Activated CD4-positive, alpha-beta T cell treated with anti-CD3 and anti-CD28 coated beads, Interleukin-2, Interleukin-4, amounts not matched to agents 100 ng/mL and 50 ng/mL, durations not matched to agents 16 hours and 8 hours (primary cell): ENCODE measurements at places on chromosomes 7 and 10.

- DNase-seq = no peak
Observed at GRCh38 chr10:71638064-71638821, 81.3 kb downstream of the C10orf105 start.

GRCh38 chr10:87798082-87798481 is 19.9 kb downstream of the ATAD1 start:
- DNase-seq = no peak

GRCh38 chr10:90417029-90417428 is 440.8 kb downstream of the HTR7 start:
- DNase-seq = no peak

DNA sequence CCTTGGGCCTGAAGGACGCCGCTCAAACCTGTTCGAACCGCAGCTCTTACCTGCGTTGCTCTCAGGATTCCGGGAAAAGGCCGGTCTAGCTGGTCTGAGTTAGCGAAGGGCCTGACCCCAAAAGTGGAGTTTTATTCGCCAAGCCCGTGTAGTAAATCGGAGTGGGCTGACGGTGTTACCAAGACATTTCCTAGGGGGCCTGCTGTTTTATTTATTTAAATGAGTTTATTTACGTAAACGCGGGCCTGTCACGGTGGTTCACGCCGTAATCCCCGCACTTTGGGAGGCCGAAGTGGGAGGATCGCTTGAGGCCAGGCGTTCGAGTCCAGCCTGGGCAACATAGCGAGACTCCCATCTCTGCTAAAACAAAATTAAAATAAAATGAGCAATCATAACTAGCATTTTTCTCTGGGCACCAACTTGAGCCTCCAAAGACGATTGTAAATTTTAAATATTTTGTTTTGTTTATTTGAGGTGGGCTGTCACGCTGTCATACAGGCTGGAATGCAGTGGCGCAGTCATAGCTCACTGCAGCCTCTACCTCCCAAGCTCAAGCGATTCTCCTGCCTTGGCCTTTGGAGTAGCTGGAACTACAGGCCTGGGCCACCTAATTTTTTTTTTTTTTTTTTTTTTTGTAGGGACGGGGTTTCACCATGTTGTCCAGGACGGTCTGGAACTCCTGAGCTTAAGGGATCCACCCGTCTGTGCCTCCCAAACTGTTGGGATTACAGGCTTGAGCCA is 903 bp downstream of the ZNF655 start:
- DNase-seq = no peak

DNA sequence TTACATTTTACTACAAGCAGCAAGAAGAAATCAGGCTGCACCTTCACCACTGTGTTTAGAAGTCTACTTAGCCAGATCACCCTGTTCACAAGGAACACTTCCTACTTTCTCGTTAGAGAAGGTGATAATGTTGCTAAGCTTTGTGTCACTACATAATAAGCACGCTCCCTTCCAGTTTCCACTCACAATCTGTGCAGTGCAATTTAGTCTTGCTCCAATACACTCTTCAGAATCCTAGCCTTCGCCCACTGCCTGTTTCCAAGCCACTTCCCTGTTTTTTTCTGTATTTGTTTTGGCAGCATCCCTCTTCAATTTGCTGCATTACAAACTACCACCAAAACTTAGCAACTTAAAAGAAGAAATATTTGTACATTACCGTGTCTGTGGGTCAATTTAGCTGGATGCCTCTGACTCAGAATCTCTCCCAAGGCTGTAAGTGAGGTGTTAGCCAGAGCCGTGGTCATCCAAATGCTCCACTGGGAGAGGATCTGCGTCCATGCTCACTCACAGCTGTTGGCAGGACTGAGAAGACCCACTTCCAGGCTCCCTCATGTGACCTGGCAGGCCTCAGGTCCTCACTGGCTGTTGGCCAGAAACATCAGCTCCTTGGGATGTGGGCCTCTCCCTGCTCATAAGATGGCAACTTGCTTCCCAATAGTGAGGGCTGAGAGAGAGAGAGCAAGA is 110.4 kb downstream of the PON1 start:
- DNase-seq = no peak

- no peak for DNase-seq
Observed at GRCh38 chr7:77310982-77311381, 105.2 kb downstream of the GSAP start.

GRCh38 chr10:5499493-5500140 is at the start of gene CALML5:
Gene CALML5 (minus strand): TSS chr10:5499570. CDS start chr10:5499438, 132 bp downstream.
- no peak for DNase-seq

DNA sequence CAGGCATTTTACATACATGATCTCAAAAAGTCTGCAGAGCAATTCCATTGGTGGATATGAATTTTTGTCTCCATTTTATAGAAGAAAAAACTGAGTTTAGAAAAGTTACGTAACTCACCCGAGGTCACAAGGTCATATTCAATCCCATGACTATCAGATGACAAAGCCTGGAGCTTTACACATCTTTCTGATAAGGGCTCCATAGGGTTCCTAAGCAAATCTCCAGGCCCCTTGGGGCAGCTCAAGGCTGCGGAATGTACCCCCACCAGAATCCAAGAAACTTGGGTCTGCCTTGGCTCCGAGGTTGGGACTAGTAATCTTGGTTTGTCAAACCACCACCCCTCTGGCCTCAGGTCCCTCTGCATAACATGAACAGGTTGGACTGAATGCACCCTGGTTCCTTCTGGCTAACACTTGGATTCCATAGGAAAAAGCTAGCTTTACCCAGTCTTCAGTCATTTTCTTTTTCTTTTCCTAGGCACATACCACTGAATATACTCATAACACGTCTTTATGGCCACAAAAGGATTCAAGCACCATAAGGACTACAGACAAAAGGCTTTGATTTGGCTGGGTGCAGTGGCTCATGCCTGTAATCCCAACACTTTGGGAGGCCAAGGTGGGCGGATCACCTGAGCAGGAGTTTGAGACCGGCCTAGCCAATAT is 55.5 kb downstream of the PIP4K2A start:
- DNase-seq = no peak

DNA sequence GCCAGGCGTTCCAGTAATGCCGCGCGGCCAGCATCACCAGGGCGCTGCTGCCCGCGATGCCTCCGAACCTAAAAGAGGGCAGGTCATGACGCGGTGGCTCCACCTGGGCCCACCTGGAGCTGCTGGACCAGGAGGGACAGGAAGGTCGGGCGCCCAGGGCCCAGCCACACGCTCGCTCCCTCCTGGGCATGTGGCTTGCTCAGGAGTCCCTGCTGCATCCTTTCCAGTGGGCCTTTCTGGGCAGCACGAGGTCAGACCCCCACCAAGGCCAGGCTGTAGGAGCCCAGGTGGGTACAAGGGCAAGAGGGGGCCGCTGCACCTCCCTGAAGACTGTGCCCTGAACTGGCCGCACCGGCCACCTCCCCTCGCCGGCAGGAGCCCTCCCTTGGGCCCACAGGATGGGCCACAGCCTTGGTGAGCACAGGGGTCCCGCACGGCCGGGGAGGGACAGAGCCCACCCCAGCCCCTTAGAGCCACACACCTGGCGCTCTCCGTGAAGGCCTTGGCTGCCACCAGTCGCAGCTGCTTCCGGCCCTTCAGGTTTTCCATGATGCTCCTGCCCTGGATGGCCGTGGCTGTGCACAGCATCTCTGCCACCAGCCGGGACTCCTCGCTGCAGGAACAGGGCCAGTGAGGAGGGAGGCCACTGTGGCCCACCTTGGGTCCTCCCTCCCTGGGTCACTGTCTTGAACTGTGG is 43.2 kb downstream of the CFAP46 start:
- DNase-seq = no peak

DNA sequence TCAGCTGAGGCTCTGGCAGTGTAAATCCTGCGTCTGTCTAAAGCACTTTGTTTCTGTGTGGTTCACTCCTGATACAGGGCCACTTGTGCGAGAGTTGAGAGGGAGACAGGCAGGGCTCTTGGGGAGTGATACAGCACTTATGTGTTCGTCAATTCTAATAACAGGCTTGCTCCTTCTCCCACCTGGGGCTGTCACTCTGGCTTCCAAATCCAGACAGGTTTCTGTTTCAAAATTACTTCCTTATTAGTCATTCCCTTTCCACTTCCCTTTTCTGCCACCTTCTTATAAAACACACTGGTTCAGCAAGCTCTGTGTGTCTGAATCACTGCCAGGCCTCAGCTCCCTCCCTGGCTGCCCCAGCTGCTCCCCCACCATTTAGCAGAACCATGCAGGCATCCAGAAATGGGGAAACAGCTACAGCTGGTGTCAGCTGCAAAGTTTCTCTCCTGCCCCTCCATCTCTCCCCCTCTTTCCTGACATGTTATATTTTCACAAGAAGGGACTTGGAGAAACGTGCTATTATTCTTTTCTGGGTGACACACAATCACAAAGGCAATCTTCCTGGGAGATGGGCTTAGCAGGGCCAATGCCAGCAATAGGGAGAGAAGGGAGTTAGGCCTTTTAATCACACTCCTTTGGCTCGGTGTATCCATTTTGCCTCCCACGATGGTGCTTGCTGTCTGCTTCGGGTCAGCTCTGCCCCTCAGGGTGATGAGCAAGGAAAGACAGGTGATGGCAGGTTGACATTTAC is 58.4 kb upstream of the ZNRF2 start:
- peak; percentile 32 for DNase-seq

DNA sequence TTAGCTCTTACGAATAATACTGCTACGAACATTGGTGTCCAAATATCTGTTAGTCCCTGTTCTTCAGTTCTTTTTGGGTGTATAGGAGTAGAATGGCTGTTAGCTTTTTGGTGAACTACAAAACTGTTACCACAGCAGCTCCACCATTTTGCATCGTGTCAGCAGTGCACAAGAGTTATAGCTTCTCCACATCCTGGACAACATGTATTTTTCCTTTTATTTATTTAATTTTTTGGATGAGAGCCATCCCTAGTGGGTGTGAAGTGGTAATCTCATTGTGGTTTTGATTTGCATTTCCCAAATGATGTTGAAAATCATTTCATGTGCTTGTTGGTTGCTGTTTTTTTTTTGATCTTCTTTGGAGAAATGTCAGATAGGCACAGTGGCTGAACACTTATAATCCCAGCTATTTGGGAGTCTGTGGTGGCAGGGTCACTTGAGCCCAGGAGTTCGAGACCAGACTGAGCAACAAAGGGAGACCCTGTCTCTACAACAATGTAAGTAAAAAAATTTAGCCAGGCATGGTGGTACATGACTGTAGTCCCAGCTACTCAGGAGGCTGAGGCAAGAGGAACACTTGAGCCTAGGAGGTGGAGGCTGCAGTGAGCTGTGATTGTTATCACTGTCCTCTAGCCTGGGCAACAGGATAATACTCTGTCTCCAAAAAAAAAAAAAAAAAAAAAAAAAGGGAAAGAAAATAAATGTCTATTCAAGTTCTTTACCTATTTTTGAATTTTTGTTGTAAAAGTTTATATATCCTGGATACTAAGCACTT is 31.7 kb downstream of the TRIM24 start:
- DNase-seq = no peak

DNA sequence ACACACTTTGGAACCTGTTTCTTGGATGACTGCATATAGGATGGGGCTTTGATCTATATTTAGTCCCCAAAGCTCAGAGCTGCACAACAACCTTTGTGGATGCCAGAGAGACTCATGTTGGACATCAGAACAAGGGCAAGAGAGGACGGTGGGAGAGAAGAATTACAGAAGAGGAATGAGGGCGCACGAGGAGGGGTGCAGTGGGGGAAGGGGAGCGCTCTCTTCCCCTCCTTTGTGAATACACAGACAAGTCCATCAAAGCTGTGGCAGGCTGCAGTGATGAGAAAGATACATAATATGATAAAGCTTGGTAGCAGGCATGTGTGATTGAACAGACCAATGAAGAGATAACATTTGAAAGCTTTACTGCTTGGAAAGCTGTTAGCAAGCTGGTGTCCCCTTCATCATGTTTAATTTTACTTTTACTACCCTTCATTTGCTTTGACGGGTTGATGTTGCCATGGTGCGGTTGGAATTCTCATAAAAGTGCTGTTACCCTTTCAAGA is 857.8 kb downstream of the KCNMA1 start:
- no peak for DNase-seq

DNA sequence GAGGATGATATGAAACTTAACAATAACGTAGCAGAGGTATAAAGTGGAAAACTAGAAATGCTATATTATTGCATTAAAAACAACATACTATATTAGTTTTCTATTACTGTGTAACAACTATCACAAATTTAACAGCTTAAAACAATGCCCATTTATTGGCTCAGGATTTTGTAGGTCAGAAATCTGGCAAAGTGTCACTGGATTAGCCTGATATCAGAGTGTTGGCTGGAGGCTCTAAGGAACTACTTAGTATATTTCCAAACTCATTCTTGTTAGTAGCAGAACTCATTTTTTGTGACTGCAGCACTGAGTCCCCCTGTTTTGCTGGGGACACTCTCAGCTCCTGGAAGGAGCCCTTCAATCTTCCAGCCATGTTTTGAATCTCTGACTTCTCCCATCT is 306.8 kb downstream of the ETV1 start:
- DNase-seq = no peak

- no peak for DNase-seq
Observed at GRCh38 chr10:82308641-82309040, 433.6 kb downstream of the NRG3 start.

GRCh38 chr10:62024026-62024701 is 122.7 kb downstream of the ARID5B start:
- no peak for DNase-seq

- DNase-seq = peak; percentile 54
Observed at GRCh38 chr10:63977329-63977923, 456.2 kb downstream of the REEP3 start.

GRCh38 chr10:47223236-47223635 is 76.8 kb upstream of the GDF10 start:
- no peak for DNase-seq

- DNase-seq = no peak
Observed at GRCh38 chr10:92972886-92973285, 87.7 kb upstream of the CYP26C1 start.

DNA sequence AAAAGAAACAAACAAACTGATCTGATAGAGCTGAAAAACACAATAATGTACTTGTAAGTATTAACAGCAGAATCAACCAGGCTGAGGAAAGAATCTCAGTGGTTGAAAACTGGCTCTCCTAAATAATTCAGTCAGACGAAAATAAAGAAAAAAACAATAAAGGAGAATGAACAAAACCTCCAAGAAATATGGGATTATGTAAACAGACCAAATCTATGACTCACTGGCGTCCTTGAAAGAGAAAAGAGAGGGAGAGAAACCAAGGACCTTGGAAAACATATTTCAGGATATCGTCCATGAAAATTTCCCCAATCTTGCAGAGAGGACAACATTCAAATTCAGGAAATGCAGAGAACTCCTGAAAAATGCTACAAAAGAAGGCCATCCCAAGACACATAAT is 62.9 kb downstream of the FBXL13 start:
- no peak for DNase-seq

DNA sequence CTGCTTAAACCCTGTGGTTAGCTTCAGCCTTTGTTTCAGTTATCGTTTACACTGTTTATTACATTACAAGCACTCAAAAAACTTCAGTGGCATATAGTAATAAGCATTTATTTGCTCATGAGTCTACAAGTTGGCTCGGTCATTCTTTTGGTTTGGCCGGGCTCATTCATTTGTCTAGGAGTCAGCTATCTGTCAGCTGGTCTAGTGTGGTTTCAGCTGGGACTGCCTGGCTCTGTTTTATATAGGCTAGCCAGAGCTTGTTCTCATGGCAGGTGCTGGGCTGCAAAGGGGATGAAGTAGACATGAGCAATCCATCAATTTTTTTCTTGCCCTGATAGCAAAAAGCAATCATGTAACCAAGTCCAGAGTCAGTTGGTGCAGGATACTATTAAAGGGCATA is 103.6 kb downstream of the MKLN1 start:
- no peak for DNase-seq

GRCh38 chr7:105905910-105906568 is 29.6 kb upstream of the ATXN7L1 start:
- no peak for DNase-seq
